ENCODE measurements at places on chromosomes 2 and 18. TPM values are rescaled to one million over a fixed set of nuclear protein-coding genes. Genes with fewer than 3 reads are reported as not detected.

The PLA2R1 gene
- total RNA-seq: not detected

DNA sequence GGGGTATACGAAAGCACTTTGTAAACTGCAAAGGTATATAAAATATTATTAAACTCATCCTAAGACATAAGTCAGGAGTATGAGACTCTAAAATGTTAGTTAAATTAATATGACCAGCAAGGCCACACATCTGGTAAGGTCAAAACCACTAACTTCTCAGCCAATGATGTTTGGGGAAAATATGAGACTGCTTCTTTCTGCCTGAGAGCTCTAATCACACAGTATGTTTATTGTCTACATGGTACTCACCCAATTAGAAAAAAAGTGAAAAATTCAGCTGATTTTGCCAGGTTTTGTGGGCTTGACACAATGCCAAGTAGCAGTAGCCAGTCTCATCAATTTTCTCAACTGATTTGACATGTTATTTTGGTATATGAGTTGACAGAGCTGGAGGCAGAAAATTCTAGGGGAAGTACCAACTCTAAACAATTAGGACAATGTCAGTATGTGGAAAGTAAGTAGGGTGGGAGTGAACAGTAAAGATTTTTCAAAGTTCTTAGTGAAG is 87.3 kb downstream of the ALK start:
- no peak for DNase-seq

DNA sequence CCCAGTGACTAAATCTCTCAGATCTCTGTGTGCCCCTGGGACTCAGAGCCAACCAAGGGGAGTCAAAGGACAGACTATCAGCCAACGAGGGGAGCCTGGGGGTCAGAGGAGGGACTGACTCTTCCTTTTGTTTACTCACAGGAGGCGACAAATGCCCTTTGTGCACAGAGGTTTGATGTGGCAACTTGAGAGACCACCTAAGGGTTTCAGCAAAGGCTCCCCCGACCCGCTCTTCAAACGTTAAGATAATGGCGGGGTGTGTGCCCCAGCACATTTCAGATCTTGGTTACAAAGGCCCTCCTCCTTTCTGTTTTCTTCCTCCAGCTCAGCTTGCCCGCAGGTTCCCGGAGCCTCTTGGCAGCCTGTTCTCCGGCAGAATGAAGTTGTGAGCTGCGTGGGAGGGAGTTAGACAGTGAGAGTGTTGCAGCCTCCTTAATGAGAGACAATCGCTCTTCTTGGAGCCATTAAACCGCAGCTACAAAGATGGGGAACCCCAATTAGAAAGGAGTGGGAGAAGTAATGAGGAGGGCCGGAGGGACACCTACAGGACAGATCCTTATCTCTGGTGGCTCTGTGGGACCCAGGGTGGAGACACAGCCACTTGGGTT is 76.2 kb downstream of the KIAA2012 start:
- DNase-seq: no peak

The ACADL gene
- not detected for total RNA-seq

The SPP2 gene
- not detected for total RNA-seq

Measured in naive thymus-derived CD8-positive, alpha-beta T cell (primary cell).